ENCODE measurements at places on chromosomes 7 and 10. TPM values are rescaled to one million over a fixed set of nuclear protein-coding genes. Genes with fewer than 3 reads are reported as not detected.
A peak's percentile ranks its signal among the peaks of the same experiment; 100 is the strongest.

GRCh38 chr10:101782811-101783735, at the start of gene NPM3:
Gene NPM3, minus strand, starts transcription at chr10:101783446. Its CDS starts 56 bp downstream, at chr10:101783390.
- peak; percentile 92 for DNase-seq

GRCh38 chr7:110187877-110188554, 902.9 kb upstream of the LRRN3 start:
- no peak for DNase-seq

VSIR gene
- 0.29 TPM for total RNA-seq

EBLN1 gene
- total RNA-seq: not detected

GRCh38 chr7:140358024-140358411, 40.3 kb downstream of the SLC37A3 start:
- DNase-seq: no peak

- no peak for DNase-seq
Observed at GRCh38 chr10:116848032-116848943, 1.0 kb upstream of the ENO4 start.

GRCh38 chr10:12685261-12686058, 316.1 kb downstream of the CCDC3 start:
- no peak for DNase-seq

GRCh38 chr7:94183289-94183749, 179.2 kb upstream of the BET1 start:
- no peak for DNase-seq

GRCh38 chr7:4675771-4676367, 6.2 kb upstream of the FOXK1 start:
- no peak for DNase-seq

DNA sequence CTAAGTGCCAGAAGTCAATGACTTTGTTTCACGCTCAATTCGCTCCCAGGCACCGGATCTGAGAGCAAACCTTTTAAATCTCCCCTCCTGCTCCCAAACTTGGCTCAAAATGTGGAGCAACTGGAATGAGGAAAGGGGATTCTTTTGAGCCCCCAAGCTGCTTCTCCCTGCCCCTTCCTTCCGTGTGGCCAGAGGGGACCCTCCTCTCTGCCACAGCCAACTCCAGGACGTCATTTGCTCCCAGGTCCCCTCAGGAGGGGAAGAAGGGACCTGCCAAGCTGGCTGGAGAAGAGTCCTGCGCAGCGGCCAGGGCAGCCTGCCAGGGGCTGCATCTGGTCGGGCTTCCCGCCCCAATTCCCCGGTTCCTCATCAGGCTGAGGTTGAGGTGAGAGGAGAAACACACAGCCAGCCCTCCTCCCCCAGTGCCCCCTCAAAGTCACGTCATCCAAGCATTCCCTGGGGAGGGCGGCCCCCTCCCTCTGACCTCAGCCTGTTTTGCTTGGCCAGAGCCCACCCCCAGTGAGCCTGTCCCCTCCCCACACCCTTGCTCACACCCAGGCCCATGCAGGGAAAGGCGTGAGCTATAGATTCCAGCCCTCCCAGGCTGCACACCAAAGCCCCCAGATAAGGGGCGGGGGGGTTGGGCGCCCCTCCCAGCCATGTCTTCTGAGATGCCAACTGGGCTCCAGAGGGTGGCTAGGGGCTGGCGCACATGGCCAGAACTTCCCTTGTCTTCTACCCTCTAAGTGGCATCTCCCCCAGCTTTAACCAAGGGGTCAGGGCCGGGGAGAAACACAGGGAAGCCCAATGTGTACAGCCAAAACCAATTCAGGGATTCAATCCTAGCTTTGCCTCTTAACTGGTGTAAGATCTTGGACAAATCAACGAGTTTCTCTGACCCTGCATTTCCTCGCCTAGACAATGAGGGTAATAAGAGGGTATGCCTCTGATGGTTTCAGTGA, 35.0 kb downstream of the SH3PXD2A start:
- DNase-seq: no peak

DNA sequence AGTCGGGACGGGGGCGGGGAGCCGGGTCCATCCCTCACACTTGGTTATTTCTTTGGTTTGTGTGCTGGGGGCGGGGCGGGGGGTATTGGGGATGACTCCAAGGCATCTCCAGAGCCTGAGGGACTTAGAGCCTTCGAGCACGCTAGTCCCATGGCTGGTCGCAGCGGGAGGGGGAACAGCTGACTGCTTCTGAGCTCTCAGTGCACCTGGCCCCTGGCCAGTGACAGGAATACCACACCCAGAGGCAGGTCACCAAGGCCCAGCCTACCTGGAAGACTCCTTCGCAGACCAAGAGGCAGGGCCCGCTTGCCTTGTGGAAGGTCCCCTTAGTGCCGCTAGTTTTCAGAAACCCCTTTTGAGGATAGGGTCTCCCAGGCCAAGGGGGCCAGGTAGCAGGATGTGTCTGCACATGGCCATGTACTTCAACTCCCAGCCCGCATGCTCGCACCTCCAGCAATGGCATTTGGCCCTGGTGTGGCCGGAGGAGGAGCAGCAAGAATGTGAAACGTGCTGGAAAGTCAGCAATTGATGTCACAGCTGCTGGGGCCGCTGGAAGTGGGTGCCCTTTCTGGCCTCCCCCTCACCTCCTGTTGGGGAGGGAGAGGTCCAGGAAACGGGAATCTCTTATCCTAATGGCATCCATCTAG, 40.3 kb downstream of the AGAP3 start:
- no peak for DNase-seq

TAS2R3 gene
- 1.6 TPM for total RNA-seq

SPDYE1 gene
- not detected for total RNA-seq

TMEM72 gene
- total RNA-seq: not detected

DNA sequence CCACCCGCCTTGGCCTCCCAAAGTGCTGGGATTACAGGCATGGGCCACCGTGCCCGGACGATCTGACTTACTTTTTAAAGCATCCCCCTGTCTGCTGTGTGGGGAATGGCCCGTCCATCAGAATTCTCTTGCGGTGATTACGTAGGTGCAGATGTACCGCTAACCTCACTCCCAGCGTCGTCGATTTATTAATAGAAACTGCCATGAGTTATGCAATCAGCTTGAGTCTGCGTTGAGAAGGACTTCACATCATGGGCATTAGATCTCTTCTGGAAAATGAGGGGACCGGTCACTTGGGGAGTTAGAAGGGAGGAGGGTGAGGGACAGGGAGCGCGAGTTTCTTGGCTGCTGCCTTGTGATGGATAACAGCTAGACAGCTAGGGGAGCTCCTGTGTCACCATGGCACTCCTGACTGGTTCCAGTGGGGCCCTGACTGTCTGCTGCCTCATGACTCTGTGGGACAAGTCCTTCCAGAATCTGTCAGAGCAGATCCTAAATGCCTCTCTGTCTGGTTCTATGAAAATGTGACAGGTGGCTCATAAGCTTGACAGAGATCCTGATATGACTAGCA, 35.2 kb downstream of the POR start:
- no peak for DNase-seq

DNA sequence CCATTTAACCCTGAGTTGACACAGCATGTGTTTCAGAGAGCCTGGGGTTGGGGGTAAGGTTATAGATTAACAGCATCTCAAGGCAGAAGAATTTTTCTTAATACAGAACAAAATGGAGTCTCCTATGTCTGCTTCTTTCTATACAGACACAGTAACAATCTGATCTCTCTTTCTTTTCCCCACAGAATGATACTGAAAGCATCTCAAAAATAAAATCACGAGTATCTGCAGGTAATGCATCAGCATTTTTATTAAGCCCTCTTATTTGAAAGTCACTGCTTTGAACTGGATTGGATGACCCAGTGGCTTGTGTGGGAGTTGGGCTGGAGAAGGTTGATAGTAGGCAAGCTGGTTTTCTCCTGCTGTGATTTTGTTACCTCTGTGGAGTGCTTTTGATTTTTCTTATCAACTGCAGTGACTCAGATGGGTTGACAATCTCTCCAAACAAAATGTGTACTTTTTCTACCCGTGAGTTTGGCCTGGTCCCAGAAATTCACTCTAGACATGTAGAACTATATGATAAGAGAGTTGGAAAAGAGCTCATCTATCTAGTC, 253.5 kb upstream of the PRKCQ start:
- no peak for DNase-seq

DNA sequence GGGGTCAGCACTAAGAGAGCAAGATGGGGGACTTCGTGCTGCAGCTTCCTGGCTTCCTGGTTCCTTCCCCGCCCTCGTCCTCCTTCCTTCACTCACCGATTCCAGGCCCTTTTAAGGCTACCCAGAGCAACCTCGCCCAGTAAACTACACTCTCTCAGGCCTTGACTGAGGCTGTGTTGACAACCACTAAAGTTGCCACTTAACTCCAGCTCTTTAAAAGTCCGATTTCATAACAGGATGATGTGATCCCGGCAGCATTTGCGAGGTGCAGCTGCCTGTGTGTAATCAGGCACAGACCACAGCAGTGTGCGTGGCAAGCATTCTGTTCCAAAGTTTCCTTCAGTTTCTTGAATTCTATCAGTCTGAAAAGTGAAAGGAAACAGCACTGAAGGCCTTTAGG, 110.6 kb downstream of the RAB11FIP2 start:
- no peak for DNase-seq

GIMAP7 gene
- total RNA-seq: not detected

DNA sequence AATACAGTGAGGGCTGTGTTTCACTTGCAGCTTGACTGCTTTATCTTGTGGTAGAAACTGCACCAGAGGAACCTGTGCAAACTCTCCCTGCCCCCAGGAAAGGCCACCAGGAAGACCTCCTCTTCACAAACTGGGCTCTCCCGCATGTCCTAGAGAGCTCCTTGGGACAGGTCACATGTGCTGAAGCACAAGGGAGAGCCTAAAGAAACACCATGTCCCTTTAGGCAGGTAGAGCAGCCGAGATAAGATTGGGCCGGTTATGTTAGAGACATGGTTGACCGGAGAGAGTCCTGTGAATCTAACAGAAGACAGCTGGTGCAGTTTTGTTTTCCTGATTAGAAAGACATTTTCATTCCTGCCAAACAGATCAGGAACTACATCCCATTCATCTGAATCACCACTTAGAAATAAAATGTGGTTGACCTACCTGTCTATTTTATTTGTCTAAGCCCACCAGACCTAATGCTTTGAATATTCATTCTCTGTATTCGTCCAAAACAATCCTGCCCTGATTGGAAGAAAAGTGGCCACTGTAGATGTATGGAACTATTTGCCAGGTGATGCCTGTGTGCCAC, 224.1 kb downstream of the GLI3 start:
- no peak for DNase-seq

UNCX gene
- total RNA-seq: 106 TPM

DNA sequence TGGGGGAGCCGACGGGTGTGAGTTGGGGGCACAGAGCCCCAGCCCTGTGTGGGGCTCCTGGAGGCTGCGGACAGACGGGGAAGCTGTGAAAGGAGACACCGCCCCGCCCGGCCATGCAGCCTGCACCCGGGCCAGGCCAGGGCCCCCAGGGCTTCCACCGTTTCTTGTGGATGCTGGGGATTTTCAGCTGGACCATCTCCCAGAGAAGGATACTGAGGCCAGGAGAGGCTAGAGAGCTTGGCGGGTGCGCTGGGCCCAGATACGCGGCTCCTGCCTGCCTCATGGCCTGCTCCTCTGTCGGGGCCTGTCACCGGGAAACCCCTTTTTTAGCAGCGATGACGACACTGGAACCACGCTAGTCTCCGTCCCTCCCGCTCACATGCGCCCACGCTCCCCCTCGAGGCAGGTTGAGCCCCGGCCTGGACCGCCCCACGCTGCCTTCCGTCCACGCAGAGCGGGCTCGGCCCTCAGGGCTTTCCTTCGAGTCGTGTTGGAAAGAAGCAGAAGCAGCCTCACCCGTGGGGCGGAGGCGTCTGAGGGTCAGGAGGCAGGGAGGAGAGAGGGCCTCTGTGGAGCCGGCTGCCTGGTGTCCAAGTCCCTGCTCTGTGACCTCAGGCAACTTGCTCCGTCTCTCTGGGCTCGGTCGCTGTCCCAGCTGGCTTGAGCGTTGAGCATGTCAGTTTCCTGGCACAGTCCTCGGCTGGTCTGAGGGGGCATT, 11.7 kb downstream of the TMEM184A start:
- no peak for DNase-seq

GRCh38 chr10:113099431-113100183, 149.6 kb downstream of the TCF7L2 start:
- DNase-seq: no peak

DNA sequence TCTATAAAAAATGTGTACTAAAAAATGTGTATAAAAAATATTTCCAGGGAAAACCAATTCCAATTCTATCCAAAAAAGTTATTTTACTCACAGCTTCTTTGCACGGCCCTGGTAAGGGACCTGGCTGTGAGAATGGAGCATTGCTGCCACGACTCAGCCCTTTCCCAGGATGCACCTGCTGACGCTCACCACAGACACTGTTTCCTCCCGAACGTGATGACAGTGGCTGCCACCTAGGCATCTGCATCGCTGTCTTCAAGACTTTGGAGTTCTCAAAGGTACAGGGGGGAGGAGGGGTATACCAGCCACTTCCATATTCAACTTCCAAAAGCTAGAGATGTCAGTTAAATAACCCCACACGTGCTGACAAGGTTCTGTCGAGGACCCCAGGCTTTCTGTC, 23.9 kb upstream of the PTPRN2 start:
- DNase-seq: no peak

DNA sequence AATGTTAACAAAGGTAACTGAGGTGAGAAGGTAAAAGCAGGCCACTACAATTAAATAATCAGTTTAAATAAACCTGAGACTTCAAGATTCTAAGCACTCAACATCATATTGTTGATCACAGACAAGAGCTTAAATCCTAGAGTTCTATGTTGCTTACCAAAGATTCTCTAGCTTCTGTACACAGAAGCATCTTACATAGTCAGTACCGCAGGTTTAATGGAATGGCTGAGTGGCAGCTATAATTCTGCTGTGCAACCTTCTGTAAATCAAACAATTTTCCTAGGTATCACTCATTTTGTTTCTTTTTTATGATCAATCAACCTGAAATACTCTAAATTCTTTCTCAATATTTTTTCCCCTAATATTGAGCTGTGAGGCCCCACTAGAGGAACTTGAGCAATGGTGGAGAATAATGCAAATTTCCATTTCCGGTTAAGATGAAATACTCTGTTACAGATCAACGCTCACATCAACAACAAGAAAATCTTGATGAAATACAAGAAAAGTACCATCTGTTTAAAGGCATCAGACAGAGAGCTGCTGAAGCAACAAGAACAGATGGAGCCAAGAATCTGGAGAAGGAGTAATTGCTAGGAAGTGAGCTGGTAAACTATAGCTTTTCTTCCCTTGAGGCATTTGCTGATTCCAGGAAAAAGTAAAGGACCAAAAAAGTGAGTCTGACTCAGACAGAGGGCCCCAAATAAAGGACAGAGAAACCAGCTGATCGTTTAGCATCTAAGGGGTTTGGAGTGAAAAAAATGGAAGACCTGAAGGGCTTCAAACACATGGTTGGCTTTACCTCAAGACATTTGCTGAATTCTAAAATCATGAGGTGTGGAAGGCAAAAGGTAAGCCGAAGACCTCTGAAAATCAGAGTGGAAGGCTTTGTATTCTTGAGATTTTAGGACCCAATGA, 22.6 kb downstream of the PNPLA8 start:
- no peak for DNase-seq

TCAF2 gene
- total RNA-seq: 0.78 TPM

DNA sequence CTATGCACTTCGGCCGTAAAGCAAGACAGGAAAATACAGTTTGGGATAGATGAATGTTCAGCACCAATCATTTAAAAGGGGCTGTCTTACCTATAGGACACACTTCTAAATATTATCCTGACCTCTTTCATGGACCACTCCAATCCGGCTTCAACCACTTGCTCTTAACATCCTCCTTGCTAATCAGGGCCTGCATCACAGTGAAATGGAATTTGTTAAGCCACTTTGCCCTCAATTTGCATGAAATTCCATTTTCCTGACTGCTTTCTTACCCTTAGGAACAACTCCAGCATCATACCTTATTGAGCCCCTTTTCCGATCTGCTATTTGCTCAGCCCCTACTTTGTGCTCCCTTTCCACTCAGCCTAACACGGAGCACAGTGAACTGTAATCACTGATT, 667.3 kb downstream of the PHTF2 start:
- no peak for DNase-seq

- no peak for DNase-seq
Observed at GRCh38 chr7:55992346-55992745, 28.0 kb downstream of the NIPSNAP2 start.

Data from glutamatergic neuron (in vitro differentiated cells).